ENCODE measurements at places on chromosomes 3 and 15.

GRCh38 chr3:42497009-42497731 is 5.3 kb upstream of the VIPR1 start:
- peak; percentile 75 for DNase-seq

GRCh38 chr3:74603292-74603691 is 11.2 kb downstream of the CNTN3 start:
- no peak for DNase-seq

- DNase-seq: no peak
Observed at GRCh38 chr15:88636654-88637053, 2.2 kb upstream of the ISG20 start.

DNA sequence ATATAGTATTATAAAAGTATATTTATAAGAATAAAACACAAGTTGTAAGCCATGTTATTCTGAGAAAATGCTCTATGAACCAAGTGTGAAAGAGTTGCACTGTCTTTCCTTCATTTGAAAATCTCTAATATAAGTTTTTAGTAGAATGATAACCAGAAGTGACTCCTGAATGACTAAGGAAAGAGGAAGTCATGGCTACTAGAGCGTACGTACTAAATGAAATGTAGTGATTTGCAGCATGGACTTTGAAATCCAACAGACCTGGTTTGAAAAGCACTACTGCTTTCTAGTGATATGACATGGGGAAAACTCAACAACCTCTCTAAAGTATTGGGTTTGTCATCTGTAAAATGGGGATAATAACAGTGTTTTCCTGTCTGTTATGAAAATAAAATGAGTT is 10.3 kb upstream of the DNAJC13 start:
- DNase-seq: no peak

GRCh38 chr3:835096-835495 is 257.7 kb upstream of the CNTN6 start:
- DNase-seq: no peak

DNA sequence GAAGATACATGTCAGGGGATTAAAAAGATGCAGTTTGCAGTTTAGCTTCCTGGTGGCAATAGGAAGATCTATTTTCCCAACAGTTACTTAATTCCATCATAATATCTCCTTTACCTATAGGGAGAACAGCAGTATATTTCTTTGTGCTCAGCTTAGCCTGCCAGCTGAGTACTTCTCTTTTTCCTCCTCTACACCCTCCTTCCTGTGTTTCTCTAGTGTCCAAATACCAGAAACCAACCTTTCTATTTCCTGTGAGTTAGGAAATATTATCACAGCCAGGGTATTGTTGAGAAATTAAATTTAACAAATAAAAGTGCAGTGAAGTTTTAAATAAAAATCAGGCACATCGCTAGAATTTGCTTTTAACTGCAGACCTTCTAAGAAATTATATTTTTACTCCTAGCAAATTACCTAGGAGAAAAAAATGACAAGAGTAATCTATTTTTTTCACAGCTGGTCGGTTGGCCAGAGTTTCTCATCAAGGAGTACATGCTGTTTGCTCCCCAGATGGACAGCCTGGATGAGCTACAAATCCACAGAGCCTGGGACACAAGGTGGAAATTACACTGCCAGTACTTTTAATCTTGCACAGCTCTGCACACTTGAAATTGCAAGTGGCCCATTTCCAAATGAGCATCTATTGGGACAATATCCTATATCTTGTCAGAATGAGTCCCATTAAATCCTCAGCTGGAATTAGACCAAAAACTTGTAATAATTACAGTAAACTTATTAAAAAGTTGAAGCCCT is 185.2 kb upstream of the CFAP20DC start:
- DNase-seq: no peak

DNA sequence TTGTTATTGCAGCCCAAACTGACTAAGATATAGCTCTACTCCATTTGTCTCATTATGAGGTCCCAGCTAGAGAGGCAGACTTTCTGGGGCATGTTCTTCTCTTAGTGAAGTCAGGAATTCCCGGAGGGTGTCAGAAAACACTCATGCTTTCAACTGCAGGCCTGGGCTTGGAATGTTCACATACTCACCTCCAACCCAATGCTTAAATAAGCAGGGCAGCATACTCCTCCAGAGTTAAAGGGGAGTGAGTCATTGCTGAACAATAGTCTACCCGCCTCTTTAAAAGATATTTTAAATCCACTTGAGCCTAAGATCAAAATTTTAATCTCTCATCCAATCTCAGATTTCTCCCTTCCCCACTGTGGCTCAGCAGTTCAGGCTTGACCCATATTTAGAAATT is 167.8 kb upstream of the DPH6 start:
- peak; percentile 61 for DNase-seq

GRCh38 chr3:152380043-152380442 is 111.3 kb downstream of the MBNL1 start:
- no peak for DNase-seq

GRCh38 chr15:89642106-89642505 is 13.2 kb downstream of the KIF7 start:
- DNase-seq: no peak

DNA sequence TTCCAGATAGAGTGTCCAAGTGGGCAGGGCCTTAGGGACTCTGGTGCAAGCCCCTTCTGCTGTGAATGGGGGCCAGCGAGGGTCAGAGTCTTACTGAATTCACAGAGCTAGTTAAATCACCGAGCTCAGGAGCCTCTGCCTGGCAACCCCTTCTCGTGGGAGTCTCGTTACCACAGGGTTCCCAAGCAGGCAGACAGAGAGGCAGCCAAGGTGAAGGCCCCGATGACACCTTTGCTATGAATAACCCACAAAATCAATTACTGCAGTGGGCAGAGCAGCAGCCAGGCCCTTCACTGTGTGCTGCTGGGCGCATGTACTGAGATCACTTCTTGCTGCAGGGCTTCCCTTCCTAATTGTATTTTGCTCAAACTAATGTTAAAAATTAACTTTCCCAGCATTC is 56.9 kb downstream of the SPSB4 start:
- no peak for DNase-seq

DNA sequence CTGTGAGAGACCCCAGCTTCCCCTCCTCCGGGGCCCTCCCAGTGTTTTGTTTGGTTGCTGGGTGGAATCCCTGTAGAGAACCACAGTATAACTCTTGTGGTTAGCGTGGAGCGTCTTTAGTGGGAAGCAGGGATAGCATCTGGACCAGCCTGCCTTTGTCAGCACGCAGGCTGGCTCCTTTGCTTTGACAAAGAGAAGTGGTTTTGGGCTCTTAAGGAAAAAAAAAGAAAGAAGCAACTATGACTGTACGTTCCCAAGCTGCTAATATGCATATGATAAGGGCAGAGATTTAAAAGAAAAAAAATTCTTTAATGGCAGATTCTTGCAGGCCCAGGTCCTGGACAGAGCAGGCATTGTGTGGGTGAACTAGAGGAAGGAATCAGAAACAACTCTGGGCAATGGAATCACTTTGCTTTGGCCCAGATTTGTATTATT is 340.8 kb upstream of the CTDSPL start:
- peak; percentile 6 for DNase-seq

DNA sequence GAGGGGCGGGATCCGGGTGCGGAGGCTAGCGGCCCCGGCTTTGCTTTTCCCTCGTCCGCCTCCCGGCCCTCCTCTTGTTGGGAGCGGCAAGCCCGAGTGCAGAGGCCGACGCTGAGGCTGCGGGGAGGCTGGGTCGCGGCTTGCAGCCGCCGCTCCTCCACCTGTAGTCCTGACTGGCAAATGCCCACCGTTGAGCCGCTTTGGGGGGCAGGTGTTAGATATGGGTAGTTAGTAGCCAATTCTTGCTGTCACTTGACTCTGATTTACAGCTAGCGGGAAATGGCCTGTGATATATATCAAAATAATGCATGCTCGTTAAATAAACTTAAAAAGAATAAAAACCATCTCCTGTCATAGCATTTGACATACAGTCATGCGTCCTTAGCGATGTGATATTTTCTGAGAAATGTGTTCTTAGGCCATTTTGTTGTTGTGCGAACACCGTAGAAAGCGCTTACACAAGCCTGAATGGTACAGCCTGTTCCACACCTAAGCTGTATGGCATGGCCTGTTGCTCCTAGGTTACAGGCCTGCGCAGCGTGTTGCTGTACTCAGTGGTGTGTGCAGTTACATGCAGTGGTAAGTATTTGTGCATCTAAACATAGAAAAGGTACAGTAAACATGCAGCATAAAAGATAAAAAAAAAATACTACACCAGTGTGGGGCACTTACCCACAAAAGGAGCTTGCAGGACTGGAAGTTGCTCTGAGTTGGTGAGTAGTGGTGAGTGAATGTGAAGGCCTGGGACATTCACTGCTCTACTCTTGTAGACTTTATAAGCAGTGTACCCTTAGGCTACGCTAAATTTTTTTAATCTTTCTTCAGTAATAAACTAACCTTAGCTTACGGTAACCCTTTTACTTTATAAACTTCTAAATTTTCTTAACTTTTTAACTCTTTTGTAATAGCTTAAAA is 873 bp downstream of the CAPN7 start:
- peak; percentile 46 for DNase-seq

- no peak for DNase-seq
Observed at GRCh38 chr3:58214484-58215316, 3.9 kb upstream of the DNASE1L3 start.

DNA sequence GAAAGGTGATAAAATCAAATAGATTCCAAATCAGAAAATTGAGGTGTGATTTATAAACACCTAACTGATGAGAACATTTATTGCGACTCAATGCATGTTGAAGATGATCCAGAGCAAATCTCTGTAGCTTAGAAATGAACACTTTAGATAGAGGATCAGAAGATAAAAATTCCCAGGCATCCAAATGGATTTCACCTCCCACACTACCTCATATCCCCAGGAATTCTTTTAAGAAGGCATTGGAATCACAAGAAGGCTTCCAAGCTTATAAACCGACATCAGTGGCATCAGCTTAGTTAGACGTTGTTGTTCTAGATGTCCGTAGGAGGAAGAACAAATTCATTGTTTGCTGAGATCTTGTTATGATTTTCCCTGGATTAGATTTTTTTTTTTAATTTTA is 154.4 kb downstream of the EBLN2 start:
- DNase-seq: no peak

DNA sequence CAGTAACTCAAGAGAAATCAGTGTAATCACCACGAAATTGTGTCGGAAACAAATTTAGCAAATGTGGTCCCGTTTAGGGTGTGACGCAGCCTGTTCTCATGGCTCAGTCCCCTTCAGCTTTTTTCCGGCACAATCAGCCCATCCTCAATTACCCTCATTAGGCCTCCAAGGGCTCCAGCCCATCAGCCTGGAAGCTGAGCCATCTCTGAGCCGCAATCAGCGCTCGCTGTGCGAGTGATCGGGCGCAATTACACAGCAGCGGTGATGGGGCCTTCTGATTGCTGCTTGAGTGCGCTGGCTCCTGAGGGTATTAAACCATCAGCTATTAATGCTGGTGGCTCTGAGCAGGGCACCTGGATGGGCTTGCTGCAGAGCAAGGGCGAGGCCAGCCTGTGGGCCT is 55.6 kb downstream of the PLXNA1 start:
- DNase-seq: no peak

- no peak for DNase-seq
Observed at GRCh38 chr15:74983725-74984231, 11.6 kb upstream of the SCAMP5 start.

- no peak for DNase-seq
Observed at GRCh38 chr3:96750094-96750767, 64.2 kb upstream of the EPHA6 start.

GRCh38 chr3:58742239-58742638 is 75.7 kb upstream of the FAM3D start:
- no peak for DNase-seq

DNA sequence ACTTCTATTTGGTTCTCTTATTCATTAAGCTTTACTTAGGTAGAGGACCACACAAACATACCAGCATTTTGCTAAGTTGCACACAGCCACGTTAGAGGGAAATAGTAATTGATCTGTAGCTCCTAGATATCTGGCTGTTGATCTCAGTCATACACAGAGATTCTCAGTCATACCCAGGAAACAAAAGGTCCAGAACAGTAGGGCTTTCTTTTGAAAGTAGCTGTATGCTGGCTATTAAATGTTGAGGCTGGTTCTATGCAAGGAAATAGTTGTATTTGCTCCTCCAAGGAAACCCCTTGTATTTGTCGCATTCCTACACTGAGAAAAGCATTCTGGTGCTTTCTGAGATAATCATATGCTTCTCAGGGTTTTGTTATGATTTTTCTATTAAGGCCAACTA is 523.8 kb downstream of the SOX2 start:
- DNase-seq: no peak

GRCh38 chr3:61748288-61748687 is 186.9 kb downstream of the PTPRG start:
- DNase-seq: no peak

DNA sequence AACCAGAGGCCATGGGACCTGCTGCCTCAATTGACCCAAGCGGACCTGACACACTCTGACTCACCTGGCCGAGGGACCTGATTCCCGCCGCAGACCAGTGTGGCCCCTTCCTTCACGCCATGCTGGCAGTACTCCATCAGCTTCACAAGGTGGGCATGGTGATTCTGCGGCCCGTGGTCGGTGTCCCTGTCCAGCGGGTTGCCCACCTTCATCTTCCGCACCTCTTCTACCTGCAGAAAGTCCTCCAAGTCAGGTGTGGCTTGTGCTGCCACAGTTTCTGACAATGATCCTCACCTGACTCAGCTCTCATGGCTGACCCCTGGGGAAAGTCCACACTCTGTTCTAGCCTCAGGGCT is 25.9 kb upstream of the SLC41A3 start:
- no peak for DNase-seq

- peak; percentile 80 for DNase-seq
Observed at GRCh38 chr3:101850246-101851051, 1.1 kb downstream of the NFKBIZ start.

DNA sequence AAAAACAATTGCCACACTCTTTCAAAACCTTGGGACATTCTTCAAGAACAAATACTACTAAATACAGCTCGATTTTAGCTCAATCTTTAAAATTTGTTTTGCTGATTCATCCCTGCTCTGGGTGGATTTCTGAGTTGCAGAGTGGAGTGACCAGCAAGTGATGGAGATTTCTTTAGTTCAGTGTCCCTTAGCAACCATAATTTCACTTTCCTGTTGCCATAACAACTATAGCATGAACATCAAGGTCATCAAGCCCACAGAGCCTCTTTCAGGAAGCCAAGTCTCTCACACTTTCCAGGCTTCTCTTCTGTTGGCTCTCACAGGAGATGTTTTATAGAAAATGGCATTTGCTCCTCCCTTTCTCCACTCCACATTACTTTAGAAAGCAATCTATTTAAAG is 597.2 kb upstream of the ADAMTS9 start:
- DNase-seq: no peak

DNA sequence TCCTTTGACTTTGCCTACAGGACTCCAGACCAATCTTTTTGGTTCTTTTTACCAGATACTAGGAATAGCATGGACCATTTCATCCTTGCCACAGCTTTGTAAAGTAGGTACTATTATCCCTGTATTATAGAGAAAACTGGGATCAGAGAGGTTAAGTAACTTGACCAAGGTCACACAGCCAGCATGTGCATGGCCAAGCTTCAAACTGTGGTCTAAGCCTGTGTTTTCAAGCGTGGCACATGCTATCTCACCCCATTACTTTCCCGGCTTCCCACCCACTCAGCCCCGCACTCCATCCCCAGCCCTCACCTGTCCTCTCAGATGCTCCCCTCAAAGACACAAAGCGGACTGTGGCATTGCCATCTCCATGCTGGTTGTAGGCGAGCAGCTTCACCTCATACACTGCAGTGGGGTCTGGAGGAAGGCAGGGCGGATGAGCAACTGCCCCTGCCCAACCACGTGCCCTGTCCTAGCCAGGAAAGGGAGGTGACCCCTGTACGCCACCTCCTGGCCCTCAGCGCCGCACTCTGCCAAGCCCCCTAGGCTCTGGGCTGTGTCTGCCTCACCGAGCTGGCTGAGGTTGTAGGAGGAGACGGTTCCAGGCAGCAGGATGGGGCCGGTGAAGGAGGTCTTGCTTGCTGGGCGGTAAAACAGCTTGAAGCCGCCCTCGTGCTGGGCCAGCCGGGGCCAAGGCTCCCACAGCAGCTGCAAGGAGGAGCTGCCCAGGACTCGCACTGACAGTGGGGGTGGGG is 25.7 kb downstream of the RNU5B-1 start:
- DNase-seq: no peak

Measured in astrocyte of the spinal cord (primary cell).